ENCODE measurements at places on chromosomes 6 and 20.

DNA sequence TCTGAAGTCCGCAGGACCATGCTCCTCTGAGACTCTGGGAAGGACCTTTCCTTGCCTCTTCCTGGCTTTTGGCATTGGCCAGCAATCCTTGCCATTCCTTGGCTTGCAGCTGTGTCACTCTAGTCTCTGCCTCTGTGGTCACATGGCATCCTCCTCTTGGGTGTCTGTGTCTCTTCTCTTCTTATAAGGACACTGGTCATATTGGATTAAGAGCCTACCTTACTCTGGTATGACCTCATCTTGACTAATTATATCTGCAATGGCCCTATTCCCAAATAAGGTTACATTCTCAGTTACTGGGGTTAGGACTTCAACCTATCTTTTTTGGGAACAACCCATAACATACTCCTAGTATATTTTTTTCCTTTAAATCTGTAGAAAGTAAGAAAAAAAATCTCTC is 49.9 kb upstream of the GTSF1L start:
- DNase-seq, result no peak

DNA sequence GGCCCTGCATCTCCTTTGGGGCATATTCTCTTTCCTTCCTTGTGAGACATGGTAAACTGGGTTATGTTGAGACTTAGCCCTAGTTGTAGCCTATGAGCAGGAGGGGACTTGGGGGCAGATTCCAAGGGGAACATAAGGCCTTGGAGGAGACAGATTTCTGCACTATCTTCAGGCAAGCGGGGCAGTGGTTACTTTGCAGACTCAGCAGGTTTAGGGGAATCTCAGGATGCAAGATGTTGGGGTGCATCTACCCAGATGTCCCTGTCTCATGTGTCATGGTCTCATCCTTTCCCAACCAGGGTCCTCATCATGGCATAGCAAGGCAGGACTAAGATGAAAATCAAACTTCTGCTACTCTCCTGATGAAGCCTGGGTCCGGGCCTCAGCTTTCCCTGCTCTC is 58.6 kb upstream of the PTPRT start:
- no peak for DNase-seq

GRCh38 chr20:18103497-18103896 is 34.2 kb upstream of the KAT14 start:
- DNase-seq, result no peak

DNA sequence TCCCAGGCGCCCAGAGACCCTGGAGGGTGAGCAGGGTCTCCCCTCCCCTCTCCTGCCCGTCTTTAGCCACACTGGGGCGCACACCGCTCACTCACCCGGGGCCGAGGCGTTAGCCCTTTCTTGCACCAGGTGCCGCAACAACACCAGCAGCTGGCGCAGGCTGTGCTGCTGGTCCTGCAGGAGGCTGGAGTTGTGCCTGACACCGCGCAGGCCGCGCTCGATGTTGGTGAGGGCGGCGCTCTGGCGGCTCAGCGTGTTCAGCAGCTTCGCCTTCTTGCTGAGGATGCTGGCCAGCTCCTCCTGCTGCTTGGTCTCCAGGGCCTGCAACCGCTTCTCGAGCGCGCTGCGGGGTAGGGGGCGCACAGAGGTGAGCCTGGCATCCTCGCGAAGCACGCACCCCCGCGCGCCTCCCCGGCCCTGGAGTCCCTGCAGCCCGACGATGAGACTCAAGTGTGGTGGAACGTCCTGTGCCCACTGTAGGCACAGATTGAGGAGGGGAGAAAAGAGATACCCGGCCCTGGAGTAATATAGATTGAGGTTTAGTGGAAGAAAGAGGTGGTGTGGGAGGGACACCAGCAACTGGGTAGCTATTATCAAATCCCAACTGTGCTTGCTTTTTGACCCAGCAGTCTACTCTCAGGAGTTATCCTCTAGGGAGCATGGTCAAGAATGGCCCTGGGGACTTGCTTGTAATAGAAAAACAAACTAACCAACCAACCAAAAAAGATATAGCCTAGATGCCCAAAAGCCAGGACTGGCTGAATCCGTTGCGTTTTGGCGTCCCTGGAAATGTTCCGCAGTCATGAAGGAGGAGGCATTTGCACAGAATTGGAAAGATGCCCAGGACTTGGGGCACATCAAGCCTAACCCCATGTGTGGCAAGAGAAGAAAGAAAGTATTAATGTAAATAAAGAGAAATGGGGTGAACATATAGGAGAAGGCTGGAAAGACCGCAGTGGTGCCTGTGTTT is 30.9 kb downstream of the ANGPT4 start:
- DNase-seq, result no peak

DNA sequence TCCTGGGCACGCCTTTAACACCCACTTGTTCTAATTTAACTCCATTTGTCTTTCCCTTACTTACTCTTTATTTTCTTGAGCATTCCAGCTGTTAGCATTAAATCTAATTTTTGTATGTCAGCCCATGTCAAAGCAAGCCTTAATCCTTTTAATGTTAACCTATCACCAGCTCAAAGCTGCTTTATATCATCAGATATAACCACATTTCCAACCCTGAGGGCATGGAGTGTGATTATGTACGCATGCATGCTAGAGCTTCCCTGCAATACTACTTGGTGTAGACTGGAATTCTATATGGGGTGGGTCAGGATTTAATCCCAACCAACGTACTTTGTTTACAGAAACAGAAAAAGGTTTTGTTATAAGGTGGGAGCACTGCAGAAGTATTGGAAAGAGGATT is 139.4 kb upstream of the HMGN3 start:
- no peak for DNase-seq
